ENCODE measurements at places on chromosomes 2 and 18. TPM values are rescaled to one million over a fixed set of nuclear protein-coding genes. Genes with fewer than 3 reads are reported as not detected.

The RTP5 gene
- total RNA-seq, result 1.3 TPM

DNA sequence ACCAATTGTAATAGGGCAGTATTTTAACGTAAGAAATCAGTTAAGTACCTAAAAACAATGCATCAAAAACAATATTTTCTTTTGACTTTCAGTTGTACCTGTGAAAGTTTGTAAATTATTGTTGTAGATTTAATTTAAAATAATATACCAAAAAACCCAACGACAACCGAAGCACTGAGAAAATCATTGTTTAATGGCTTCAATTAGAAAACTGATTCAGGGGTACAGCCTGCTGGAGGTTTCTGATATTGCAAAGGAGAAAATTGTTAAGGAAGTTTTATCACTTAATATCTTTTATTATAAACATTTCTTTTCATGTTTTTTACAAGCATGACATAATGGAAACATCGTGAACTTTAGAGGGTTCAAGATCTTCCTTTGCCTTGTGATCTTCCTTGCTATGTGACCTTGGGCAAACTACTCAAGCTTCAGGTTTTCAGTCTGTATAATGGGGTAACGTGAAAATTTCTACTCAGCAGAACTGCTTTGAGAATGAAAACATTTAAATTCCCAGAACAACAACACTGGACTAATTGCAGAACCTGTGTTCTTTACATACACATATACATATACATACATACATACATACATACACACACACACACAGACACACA is 76.3 kb upstream of the GLS start:
- no peak overlapping the region for H3K4me3 ChIP-seq
- no peaks in the 10 kb centered on the region for H3K4me1 ChIP-seq
- no peak overlapping the region for H3K27ac ChIP-seq
- DNase-seq, result no peak
- no peaks in the 10 kb centered on the region for H3K27me3 ChIP-seq

DNA sequence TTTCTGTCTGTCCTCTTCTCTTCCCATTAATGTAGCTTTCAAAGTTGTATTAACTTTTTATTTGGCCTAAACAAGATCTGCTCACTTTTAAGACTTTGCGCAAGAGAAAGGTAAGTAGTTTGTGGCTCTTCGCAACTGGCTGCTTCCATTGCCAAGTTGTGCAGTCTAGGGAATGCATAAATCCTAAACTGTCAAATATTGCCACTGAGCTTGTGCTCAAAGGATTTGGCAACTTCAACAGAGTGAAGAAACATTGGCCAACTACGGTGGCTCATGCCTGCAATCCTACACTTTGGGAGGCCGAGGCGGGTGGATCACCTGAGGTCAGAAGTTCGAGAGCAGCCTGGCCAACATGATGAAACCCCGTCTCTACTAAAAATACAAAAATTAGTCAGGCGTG is 826.4 kb downstream of the EPHA4 start:
- H3K4me1 ChIP-seq, result no peaks in the 10 kb centered on the region
- no peak for DNase-seq
- H3K27ac ChIP-seq, result no peak overlapping the region
- H3K27me3 ChIP-seq, result no peaks in the 10 kb centered on the region

- DNase-seq, result no peak
- H3K27me3 ChIP-seq, result no peaks in the 10 kb centered on the region
- H3K36me3 ChIP-seq, result no peaks in the 10 kb centered on the region
- H3K27ac ChIP-seq, result no peak overlapping the region
Observed at GRCh38 chr18:44039826-44040225, 640.9 kb upstream of the SETBP1 start.

The REG1B gene
- not detected for total RNA-seq

DNA sequence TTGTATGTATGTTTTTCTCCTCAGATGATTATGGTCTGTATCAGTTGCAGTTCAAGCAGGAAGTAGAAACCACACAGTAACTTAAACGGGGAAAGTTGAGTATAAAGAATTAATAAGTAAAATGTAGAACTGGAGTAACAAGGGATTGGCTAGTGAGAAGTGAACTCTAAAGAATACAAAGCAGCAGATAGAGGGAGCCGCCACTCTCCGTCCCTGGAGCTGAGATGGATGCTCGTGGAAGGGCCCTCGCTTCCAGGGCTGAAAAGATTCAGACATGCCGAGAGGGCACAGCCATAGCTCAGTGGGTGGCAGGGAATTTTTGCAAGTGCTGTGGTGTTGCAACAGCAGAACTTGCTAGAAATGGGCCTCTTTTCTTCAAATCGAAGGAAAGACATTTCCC is 155.8 kb downstream of the COL6A3 start:
- no peak overlapping the region for H3K27ac ChIP-seq
- peaks cover 8% of the 10 kb centered on the region for H3K27me3 ChIP-seq
- DNase-seq, result no peak
- no peaks in the 10 kb centered on the region for H3K36me3 ChIP-seq

The KIF1A gene
- 0.58 TPM for total RNA-seq

- H3K4me3 ChIP-seq, result no peak overlapping the region
- peaks cover 3% of the 10 kb centered on the region for H3K27me3 ChIP-seq
- no peak overlapping the region for H3K27ac ChIP-seq
- H3K4me1 ChIP-seq, result no peaks in the 10 kb centered on the region
- DNase-seq, result no peak
Observed at GRCh38 chr2:8368463-8368862, 313.4 kb upstream of the ID2 start.

The PSMD14 gene
- total RNA-seq, result 21.2 TPM

The SLC5A6 gene
- 37.5 TPM for total RNA-seq
